ENCODE measurements at places on chromosomes 7 and 10.

- peak; percentile 38 for DNase-seq
Observed at GRCh38 chr10:21912625-21913024, 90.9 kb downstream of the DNAJC1 start.

GRCh38 chr7:148770004-148770403 lies 71.3 kb downstream of the CUL1 start:
- DNase-seq = no peak

GRCh38 chr10:133143546-133143945 lies 16.5 kb upstream of the KNDC1 start:
- DNase-seq = no peak

GRCh38 chr10:114327537-114328440 lies 76.5 kb downstream of the AFAP1L2 start:
- DNase-seq = no peak

DNA sequence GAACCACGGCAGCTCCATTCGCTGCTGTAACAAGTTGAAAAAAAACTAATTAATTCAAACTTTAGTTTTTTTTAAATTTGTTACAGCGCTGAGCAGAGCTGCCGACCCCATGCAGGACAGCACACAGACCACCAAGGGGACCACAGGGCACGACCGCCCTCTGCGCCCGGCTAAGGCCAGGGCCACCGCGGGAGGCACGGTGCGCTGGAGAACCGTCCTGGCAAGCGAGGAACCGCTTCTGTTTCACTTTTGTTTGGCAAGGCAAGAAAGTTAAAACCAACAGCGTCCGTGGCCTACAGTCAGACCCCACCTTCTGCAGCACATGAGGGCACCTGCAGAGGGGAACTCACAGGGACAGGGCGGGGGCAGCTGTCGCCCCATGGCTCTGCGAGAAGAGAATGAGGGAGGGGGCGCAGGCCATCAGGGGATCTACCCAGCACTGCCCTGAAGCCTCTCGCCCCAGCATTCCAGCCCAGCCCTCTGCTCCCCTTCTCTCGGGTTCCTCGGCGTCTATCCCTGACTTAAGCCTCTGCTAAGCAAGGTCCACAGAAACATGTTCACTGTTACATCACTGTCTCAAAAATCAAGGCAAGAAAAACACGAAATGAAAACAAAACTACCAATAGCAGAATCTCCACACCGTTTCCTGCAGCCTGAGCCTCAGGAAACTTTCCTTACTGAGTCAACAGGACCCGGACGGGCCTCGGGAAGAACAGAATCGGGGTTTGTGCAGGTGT lies 204.4 kb downstream of the DIP2C start:
- DNase-seq = no peak

GRCh38 chr10:13613519-13613918 lies 26.8 kb downstream of the PRPF18 start:
- DNase-seq = peak; percentile 56

GRCh38 chr7:79227044-79227443 lies 226.4 kb downstream of the MAGI2 start:
- DNase-seq = no peak

- no peak for DNase-seq
Observed at GRCh38 chr7:28560767-28561166, 148.4 kb downstream of the CREB5 start.

GRCh38 chr10:52977581-52977980 lies 205.0 kb upstream of the MBL2 start:
- no peak for DNase-seq

DNA sequence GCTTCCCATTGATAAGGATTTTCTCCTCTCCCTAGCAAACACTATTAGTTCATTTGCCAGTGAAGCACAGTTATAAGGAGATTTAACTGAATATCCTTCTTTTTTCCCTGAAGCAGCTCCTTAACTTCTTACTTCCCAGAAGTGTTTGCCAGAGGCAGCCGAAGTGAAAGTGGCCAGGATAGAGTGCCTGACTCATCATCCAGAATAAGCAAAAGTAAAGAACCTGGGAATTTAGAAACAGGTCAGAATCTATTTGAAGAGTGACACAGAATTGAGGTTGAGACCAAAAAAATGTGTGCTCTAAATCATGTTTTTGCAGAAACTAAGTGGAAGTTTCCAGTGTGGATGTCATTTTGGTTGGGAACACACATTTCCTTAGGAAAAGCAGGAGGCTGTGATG lies 249.6 kb upstream of the VWC2 start:
- no peak for DNase-seq

GRCh38 chr10:94852438-94852837 lies 86.0 kb upstream of the CYP2C9 start:
- no peak for DNase-seq

GRCh38 chr7:11332865-11333228 lies 359.2 kb downstream of the PHF14 start:
- no peak for DNase-seq

DNA sequence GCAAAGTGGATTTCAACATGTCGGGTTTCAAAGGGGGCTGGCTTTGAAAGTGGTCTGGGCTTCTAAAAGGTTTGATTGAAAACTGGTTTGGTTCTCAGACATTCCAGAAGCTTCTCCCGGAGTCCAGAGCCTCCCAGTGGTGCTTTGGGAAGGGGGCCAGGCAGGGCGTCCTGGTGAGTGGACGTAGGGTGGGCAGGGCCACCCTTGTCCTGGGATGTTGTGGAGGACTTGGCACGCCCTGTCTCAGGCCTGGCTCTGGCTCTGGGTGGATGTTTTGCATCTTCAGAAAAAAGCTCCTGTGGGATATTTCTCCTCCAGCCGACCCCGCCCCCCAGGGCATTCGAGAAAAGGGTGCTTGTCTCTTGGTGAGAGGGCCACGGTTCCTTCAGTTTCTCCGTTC lies 31.2 kb downstream of the GRIFIN start:
- no peak for DNase-seq

DNA sequence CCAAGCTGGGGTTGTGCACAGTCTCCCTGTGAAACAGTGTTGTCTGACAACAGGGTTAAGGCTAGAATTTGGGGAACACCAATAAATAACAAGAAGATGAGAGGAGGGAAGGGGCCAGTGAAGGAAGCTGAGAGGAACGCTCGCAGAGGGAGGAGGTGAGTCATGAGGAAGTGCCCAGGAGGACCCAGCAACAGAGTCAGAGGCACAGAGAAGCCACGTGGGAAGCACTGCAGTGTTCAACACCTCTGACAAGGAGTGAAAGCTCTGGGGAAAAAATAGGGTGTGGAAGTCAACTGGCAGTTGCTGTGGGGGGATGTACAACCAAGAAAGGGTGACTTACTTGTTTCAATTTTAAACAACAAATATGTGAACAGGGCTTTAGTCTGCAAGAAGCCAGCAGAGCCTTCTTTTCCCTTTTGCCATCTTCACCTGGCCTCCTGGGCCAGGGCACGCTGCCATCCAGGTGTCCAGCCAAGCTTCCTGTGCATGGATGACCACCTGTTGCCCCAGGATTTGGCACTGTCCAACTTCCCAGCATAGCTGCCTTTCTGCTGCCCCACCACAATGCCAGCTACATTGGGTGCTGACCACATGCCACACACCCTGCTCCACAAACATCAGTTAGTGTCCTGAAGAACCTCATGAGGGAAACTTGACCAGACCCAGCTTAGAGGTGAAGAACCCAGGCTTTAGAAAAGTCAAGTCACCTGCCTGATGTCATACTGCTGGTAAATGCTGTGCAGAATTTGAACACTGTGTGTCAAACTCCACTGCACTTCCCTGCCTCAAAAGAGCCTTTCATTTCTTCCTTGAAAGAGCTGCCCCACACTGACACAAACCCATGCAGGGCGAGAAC lies 69.6 kb downstream of the ATXN7L1 start:
- DNase-seq = no peak

GRCh38 chr7:2980401-2981102 lies 63.1 kb downstream of the CARD11 start:
- no peak for DNase-seq
